Activated CD8-positive, alpha-beta memory T cell treated with anti-CD3 and anti-CD28 coated beads for 4 hours (primary cell): ENCODE measurements at places on chromosomes 7 and 10.

DNA sequence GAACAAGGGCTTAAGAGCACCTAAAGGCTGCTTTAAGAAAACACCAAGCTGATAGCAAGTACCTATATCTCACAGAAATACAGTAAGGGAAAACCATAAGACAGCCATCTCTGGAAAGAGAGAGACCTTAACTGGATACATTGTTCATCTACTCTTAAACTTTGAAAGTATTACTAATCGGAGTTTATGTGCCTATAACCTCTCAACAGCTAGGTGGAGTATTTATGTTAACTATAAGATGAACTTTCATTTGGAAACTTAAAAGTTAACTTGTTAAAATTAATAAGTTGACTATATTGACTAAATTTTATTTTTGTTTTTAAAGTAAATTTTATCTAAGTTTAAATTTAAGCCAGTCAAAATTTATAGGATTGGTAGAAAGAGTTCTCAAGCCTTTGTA is 90.6 kb downstream of the USP6NL start:
- no peak for DNase-seq

DNA sequence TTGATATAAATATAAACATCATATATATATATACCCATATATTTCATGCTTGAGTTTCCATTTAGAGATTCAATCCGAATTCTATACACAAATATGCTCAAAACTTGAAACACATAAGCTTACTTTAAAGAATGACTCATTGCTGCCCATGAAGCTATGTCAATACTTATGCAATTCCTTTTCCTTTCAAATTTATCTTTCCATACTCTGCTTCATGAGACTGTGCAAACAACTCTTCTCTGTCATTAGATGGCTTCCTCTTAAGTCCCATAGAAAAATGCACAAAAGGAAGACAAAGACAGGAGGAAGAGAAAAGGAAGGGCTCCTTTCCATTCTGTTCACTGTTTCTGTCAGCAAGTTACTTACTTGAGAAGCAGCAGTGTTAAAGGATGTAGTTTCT is 895.7 kb upstream of the SORCS1 start:
- no peak for DNase-seq

- no peak for DNase-seq
Observed at GRCh38 chr7:29457141-29457561, 106.5 kb upstream of the PRR15 start.

- DNase-seq, result no peak
Observed at GRCh38 chr7:1404460-1404809, 54.8 kb downstream of the MICALL2 start.

GRCh38 chr10:77926566-77927401 is at the start of gene DLG5:
TSS of gene DLG5 (minus strand) at chr10:77926755. CDS start at chr10:77926520, 235 bp downstream.
- DNase-seq, result no peak
